Activated T-cell treated with anti-CD3 and anti-CD28 coated beads for 1 hour (primary cell): ENCODE measurements at places on chromosomes 5 and 9.

DNA sequence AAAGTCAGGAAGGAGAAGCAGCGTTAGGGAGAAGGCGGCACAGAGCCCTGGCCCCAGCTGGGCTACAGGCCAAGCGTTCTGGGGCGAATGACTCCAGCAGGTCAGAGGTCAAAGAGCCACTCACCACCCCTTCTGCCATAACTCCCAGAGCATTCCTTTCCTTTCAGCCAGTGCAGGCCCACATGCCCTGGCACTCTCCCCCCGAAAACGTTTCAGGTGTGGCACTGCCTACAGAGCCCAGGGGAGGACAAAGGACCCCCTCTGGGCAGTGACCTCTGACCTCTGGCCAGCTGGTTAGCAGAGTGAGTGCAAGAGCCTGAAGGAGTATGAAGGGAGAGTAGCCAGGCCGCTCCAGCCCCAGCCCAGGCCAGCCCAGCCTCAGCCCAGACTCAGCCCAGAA is 4.9 kb downstream of the ABCA2 start:
- DNase-seq, result no peak

DNA sequence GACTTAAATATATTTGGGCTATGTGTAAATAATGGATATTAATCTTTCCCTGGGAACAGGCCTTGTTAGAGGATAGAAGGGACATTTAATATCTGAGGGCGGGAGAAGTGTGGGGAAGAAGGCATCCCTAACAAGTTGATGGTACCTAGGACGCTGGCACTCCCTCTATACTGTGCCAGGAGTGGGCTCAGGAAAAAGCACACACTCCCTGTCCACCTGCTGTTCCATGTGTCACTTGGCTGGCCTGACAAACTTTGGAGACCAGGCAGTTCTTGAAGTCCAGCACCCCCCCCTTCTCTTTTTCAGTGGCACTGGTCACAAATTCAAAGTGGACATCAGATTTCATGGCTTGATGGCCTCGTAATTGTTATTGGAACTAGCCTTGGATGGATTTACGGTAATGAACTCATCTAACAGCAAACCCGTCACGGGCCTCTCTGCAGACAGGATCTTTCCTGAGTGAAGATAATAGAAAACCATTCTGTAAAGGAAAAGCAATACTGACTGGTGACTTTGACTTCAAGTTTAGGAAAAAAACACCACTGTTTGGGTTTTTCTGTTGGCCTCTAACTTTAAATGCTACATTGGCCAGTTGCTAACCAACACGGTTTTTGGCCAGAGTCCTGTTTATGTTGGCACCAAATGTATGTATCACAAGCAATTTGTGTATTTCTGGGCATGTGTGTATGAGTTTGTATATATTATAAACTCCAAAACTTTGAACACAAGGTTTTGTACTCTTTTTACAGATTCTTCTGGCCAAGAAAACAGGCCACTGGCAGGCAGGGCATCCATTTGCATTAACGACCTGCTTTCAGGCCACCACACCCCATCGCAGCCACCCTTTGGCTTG is 552.6 kb downstream of the CCDC171 start:
- no peak for DNase-seq

- DNase-seq, result no peak
These were observed 29.2 kb upstream of the GTF2H2C start for GRCh38 chr5:69530561-69531405.

GRCh38 chr5:80884929-80885328 is 75.2 kb upstream of the RASGRF2 start:
- DNase-seq, result no peak

GRCh38 chr5:6236858-6237481 is 141.4 kb downstream of the MED10 start:
- DNase-seq, result no peak

DNA sequence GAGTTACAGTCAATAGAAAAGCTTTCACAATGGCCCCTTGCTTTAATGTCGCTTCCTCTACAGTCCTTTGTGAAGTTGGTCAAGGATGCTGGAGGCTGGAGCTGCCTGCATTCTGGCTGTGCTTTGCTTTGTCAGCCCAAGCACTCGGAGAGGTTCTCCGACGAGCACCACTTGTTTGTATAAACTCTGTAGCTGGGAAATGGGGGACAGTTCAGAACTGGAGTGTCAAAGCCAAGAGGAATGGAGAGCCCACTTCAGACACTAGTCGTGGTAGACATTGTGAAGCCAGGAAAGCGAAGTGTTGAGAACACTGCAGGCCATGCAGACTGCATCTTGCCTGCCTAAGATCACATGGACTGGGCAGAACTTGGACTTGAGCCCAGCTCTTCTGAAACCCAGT is 330.3 kb downstream of the GADD45G start:
- no peak for DNase-seq

DNA sequence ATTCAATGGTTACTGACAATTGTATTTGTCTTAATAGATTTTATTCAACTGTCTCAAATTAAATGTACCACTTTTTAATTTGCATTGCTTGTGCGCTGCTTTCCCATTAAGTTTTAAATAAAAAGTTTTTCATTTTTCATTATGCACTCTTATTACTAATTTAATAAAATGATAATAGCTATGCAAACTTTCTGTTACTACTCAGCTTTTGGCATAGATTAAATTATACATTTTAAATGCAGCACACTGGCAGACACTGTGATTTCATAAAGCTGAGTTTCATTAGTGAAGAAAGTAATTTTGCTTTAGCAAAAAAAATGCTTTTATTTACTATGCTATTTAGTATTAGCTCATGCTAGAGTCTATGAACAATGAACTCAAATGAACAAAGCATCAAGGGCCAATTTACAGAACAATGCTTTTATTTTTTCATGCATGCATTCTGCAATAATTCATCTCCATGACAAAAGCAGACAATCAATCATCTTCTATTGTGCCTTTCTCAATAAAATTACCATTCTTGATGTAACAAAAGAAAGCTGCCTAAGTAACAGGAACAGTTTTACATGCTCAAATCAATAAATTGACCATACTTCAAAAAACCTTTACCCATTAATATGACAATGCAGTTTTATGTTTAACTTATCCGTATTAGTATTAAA is 595.2 kb upstream of the ARRDC3 start:
- DNase-seq, result no peak

- DNase-seq, result peak; percentile 87
These were observed 556 bp upstream of the CDK9 start for GRCh38 chr9:127785023-127785932.

DNA sequence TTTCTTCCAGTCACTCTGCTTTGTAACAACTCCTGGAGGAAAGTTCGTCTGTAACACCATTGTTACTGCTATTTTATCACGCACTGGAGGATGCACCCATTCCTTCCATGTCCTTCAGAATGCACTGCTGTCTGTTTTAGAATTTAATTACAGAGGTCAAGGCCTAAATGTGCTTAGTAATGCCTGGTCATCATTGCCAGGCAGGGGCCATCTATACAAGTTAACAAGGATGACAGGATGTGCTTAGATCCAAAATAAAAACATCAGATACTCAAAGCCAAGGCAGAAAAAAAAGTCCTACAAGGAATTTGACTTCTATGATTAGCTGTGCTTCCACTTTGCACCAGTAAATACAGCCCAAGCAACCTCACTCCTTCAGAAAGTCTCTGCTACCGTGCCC is 371.4 kb downstream of the SEMA5A start:
- no peak for DNase-seq

- no peak for DNase-seq
These were observed 4.6 kb upstream of the ISL1 start for GRCh38 chr5:51378448-51379330.

DNA sequence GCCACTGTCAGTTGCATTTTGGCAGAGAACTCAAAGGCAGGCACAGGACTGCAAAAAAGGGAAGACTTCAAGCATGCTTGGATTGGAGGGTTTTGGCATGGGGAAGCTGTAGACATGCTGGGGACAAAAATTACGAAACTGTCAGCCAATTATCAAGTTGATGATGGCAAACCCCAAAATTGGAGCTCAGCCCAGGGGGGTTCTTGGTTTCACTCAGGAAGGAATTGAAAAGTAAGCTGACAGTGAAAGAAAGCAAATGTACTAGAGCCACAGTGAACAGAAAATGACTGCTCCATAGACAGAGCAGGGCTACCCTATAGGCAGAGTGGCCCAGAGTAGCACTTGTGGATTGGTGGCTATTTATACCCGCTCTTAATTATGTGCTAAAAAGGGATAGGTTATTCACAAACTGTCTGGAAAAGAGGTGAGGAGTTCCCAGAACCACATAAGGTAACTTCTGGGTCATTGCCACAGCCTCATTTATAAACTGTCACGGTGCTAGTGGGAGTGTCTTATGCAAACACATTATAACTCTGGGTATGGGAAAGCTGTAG is 14.6 kb upstream of the CFAP95 start:
- DNase-seq, result no peak

DNA sequence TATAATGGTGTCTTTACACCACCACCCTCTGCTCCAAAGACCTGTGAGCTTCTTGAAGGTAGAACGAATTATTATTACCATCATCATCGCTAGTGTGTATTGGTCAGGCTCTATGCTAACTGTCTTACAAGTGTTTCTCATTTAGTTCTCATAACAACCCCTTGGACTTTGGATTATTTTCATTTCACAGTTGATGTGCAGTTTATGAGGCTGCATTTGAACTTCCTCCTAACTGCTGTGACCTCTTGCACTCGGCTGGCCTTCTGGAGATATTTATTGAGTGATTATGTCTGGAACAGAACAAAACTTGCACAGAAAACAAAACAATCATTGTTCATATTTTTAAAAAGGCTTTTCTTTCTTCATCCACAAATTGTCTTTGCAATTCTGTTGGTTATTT is 306.3 kb upstream of the SGCD start:
- DNase-seq, result no peak

DNA sequence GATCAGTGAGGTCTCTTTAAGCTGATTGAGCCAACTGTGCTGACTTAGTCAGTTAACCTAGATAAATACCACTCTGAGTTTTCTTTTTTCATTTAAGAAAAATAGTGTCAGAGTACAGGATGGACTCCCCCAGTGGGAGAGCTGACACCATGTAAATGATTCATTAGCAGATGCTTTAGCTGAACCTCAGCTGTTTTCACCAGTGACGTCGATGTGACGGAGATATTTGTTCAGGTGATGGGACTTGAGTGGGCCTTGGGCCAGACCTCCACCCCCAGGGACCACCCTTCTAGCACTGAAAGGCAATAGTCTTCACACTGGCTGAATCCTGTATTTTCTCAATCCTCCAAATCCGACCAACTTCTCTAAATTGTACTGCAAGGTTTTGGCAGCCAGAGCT is 196.1 kb downstream of the GAS1 start:
- DNase-seq, result no peak

DNA sequence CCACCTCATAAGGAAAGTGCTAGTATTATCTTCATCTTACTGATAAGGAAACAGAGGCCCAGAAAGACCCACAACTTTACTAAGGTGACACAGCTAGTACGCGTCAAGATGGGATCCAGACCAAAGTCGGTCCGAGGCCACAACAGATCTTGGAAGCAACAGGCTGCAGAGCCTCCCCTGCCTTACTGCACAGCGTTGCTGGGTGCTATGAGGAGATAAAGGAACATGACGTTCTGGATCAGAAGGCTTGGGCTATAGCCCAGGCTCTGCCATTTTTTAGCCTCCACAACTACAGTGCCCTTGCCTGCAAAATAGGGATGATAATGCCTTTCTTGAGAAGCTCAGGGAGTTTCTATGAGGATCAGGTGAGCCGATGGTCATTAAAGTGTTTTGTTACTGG is 144.1 kb downstream of the NMUR2 start:
- DNase-seq, result no peak

GRCh38 chr9:124030969-124031451 is 19.4 kb downstream of the LHX2 start:
- DNase-seq, result no peak

DNA sequence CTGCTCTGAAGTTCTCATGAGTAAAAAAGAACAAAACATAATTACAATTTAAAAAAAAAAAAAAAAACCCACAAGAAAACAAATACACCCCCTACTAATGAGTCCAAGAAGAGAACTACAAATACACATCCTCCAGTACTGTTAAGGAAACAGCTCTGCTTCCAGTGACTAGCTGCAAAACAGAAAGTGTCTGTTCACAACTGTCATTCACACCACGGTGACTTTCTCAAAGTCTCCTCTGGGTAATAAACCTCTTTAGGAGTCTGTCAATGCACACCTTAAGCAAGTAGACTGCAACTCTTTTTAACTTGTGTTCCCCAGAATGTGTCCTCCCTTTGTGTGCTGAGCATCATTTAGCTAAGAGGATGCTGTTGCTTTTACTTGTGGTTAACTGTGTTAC is 6.2 kb downstream of the REEP5 start:
- DNase-seq, result no peak

DNA sequence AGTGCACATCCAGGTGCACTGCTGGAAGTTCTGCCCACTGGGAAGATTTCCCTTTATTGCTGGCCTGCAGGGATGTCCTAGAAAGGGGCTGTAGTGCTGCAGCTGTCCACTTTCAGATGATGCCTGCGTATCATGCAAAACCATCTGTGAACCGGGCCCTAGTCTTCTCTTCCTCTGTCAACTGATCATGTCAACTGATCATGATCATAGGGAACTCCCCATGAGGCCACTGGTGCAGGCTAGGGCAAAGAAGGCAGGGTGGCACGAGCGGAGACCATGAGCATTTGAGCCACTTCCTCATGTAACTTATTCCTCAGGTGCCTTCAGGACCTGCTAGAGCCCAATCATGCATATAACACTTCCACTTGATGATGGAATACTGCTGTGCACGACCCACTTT is 4.5 kb upstream of the HSDL2 start:
- DNase-seq, result no peak

DNA sequence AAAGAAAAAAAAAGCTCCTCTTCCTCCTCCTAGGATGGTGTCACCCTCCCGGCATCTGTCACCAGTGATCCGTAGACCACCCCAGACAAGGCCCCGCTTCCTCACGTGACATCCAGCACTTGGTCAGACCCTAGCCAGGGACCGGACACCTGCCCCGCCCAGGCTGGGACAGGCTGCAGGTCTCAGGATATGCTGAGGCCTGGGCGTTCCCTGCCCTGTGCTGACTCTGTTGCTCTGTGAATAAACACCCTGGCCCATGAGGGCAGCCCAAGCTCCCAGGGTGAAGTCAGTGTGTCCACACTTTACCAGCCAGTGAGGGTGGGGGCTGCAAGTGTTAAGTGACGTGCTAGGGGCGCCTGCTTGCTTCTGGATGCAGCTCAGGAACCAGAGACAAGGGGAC is 5.6 kb downstream of the EDF1 start:
- no peak for DNase-seq

GRCh38 chr9:70398145-70398556 is 16.3 kb downstream of the KLF9 start:
- no peak for DNase-seq

DNA sequence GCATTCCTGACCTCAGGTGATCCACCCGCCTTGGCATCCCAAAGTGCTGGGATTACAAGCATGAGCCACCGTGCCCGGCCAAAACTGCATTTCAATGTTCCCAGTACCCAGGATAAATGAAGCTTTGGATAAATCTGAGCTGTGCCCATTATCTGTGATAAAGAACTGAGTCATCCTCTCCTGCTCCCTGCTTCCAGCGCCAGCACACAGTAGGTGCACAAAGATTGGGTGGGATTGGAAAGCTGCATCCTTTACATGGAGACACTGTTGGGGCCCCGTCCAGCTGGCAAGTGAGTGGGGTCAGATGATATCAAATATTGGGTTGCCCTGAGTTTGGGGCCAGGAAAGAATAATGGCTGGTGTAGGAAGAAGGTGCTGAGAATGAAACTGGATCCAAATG is 17.4 kb downstream of the SH2D3C start:
- DNase-seq, result no peak

- no peak for DNase-seq
These were observed 63.5 kb downstream of the ROR2 start for GRCh38 chr9:91886414-91887076.

GRCh38 chr5:135438636-135439221 is 8.4 kb downstream of the DCANP1 start:
- no peak for DNase-seq

- DNase-seq, result no peak
These were observed 18.5 kb upstream of the NTNG2 start for GRCh38 chr9:132143359-132143758.
